ENCODE measurements at places on chromosomes 2 and 18.

- no peak for DNase-seq
Observed at GRCh38 chr2:85719609-85720240, 25.6 kb downstream of the GNLY start.

- no peak for DNase-seq
Observed at GRCh38 chr2:8151888-8152287, 530.0 kb upstream of the ID2 start.

- DNase-seq = no peak
Observed at GRCh38 chr2:63628403-63628942, 39.7 kb downstream of the MDH1 start.

DNA sequence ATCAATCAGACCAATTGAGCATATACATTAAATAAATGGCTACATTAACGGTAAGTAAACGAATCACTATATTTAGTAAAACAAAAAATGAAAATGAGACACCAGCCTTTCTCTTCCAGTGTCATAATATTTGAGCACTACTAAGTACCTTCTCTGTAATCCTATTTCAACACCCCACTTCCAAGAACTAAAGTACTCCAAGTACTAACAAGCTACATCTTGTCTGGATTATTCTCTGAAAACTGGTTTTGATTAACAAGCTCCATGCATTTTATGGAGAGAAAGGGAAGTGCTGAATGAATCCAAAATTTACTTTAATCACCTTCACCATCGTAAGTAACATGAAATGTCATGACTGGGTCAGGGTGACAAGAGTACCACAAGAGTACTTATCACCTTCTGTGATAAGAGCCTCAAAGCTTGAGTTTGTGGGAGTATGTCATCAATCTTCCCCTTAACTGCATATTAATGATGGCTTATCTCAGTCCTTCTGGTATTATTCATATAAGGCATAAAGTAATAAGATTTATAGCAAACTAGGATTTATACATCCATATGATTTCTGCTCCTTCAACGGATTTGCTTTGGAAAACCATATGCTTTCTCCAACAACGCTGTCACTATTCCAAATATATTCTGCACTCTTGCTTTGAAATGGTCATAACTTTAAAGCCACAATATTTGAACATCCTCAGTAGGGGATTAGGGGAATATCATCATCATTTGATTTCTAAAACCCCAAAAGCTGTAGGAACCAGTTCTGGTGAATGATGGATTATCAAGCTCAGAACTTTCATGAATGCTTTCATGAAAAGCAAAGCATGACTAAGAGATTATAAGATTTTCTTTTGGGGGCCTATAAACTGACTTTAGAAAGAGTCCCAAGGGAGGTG is 127.0 kb downstream of the ANTXR1 start:
- no peak for DNase-seq

DNA sequence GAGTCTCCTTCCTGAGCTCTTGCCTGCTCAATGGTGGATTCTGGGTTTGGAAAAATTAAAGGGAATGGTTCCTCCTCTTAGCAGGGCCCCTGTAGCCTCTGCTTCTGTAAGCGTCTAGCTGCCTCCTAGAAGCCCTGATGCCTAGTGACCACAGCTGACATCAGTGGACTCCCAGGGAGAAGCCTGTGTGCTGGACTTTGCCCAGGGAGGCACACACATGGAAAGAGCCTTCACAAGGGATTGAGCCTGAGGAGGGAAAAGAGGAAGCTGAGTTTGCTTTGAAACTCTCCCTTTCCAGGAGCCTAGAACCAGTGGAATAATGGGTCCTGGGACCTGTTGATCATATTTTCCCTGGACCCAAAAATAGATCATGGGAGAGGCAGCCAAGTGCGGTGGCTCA is 1.4 kb upstream of the CFAP65 start:
- no peak for DNase-seq

DNA sequence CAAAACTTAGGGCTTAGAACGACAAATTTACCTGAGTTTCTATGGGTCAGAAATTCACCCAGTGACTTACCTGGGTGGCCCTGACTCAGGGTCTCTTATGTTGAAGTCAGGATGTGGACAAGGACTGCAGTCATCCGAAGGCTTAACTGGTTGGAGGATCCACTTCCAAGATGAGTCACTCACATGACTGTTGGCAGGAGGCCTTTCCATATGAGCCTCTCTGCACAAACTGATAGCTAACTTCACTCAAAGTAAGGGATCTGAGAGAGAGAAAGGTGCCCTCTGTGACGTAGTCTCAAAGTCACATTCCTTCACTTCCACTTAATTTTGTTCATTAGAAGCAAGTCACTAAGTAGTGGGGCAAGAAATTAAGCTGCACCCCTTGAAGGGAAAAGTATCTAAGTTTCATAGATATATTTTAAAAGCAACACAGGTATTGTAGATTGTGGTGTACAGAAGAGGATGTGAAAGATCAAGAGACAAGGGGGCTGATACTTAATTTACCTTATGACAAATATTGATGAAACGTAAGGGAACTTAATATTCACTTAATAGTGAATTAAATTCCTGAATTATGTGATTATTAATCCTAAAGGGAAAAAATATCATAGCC is 48.4 kb downstream of the TANK start:
- DNase-seq = peak; percentile 80

- DNase-seq = no peak
Observed at GRCh38 chr2:226295681-226296080, 503.9 kb downstream of the IRS1 start.

DNA sequence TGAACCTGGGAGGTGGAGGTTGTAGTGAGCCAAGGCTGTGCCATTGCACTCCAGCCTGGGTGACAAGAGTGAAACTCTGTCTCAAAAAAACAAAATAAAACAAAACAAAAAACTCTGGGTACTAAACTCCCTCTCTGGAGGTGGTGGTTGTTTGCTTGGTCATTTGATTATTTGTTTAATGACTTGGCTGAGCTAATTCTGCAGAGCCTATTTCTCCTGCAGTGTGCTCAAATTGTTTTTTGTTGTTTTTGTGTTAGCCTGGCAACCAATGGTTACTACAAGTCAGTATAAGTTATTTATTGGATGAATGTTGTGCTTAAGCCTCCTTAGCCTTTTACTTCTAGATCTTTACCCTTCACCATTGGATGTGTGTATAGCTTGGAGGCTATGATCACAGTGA is 387.5 kb downstream of the ADCYAP1 start:
- DNase-seq = no peak

DNA sequence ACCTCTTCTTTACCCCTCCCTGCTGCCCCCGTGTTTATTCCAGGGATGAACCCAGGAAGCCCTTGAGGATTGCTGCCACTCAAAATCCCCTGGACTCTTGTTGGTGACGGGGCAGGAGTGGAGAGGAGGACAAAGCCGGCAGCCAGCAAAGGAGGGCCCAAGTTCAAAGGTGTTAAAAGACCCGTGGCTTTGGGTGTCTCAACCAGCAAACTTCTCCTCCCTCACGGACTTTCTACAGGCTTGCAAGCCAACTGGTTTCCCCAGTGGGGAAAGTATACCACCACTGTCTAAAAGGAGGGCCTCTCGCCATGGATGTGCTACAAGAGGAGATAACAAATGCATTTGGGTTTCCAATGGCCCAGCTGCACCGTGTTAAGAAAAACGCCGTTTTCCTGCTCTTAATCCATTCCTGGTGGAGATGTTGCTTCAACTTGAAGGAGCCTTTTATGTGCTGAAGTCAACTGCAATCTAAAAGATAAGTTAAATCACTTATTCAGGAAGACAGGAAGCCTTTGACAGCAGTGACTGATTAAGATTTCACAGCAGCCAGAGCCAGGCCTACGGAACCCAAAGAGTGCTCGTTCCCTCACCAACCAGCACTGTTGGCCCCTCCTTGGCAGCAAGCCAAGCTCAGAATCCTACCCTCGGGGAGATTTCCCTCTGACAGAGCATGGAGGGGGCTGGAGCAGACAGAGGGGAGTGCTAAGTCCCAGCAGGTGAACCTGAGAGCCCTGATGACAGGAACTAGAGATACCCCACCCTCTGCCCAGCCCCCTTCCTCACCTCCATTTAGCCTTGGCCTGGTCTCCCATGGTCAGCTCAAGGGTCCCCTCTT is 57.8 kb downstream of the ZBTB7C start:
- DNase-seq = no peak

- DNase-seq = peak; percentile 71
Observed at GRCh38 chr18:8791171-8791651, 85.9 kb downstream of the MTCL1 start.

DNA sequence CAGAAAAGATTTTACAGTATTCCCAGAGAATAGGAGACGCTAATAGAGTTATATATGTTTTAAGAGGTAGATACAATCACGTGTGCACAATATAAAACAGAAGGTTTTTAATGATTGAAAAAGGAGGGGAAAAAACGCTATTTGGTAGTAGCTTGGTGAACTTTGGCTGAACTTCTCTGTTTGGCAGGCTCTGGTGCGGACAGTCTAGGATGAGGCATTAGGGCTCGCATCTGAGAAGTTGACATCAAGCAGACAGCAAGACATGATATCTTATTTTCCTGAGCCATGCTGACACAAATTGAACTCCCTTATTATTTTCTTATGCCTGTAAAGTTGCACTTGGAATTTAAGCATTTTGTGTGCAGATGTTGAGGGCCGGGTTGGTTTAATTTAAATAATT is 176.6 kb downstream of the EN1 start:
- DNase-seq = peak; percentile 73

- DNase-seq = peak; percentile 81
Observed at GRCh38 chr18:58605027-58606020, 23.6 kb downstream of the ALPK2 start.
